ENCODE measurements at places on chromosomes 7 and 10. TPM values are rescaled to one million over a fixed set of nuclear protein-coding genes. Genes with fewer than 3 reads are reported as not detected.

DNA sequence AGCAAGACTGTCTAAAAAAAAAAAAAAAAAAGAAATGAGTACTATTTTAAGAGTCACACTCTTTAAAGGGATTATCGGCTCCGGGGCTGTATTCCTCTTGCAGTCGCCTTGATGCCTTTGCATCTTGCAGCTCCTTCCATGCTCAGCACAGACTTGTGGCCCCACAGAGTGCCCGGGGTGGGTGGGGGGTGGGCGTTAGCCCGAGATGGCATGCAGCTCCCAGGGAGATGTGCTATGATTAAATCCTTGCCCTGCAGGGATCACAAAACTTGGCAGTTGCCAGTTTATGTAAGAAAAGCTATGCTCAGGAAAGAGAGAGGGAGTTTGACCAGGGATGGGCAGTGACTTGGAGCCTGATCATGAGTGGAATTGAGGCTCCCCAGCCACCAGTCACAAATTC, 81.9 kb downstream of the CCDC3 start:
- DNase-seq: no peak

DNA sequence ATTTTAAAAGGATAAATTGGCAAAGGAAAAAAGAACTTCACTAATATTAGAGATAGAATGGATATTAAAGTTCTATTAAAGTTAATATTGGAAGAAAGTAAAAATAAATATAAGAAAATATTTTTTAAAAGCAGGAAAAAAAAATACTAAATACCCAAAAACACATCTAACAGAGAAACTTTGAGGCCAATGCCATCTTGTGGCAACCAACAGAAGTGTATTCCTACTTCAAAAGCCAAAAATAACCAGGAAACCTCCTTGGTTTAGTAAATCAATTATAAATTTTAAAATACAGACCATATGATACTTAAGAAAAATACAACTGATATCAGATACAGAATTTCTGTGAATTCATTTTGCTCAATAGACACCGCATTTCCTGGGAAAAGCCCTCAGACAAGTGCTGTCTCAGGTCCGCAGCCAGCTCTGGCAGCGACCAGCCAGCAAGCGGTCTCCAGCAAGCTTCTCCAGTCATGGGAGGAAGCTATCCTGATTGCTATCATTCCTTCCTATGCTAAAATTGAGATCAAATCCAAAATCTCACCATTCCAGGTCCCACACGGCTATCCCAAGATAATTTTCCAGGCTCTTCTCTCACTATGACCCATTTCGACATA, 65.3 kb downstream of the LMBR1 start:
- DNase-seq: no peak

ABCA13 gene
- polyA plus RNA-seq: not detected

DNA sequence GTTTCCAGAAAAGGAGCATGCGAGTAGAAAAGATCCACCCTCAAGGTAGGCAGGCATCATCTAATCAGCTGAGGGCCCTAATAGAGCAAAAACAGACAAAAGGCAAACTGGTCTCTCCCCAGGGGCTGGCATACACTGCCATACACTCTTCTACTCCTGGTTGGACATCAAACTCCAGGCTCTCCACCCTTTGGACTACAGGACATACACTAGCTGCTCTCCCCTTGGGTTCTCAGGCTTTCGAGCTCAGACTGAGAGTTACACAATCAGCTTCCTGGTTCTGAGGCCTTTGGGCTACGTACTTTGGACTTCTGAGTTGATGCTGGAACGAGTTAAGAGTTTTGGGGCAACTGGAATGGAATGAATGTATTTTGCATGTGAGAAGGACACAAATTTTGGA, 50.9 kb upstream of the TM9SF3 start:
- DNase-seq: no peak

GRCh38 chr7:129780974-129781927, 169.7 kb downstream of the NRF1 start:
- DNase-seq: peak; percentile 48

- DNase-seq: no peak
Observed at GRCh38 chr10:31761156-31761555, 167.5 kb downstream of the ARHGAP12 start.

DNA sequence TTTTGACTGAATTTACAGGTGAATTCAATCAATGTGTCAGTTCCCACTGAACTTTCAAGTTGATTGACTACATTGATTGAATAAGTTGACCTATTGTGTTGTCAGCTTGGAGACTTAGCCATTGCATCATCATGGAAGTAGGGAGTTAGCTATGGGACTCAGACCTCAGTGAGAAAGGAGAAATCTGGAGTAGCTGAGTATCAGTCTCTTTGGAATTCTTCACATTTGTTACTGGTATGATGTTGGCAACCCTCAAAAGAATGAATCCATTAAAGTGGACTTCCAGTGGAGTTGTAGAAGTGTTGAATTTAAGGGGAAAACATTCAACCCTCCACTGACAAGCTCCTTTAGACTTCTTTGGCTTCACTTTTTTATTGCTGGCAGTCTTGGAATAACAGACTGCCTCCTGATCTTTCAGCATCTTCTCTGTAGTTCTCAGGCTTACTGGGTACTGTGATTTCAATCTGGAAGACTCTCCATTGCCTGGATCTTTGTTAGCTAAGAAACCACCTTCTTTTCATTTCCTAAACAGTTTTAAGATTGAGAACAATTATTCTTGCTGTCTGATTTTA, 160.3 kb upstream of the NRP1 start:
- DNase-seq: no peak

- DNase-seq: no peak
Observed at GRCh38 chr7:92769394-92769699, 67.0 kb downstream of the CDK6 start.

GRCh38 chr7:30968294-30968693, 4.5 kb downstream of the GHRHR start:
- no peak for DNase-seq

- no peak for DNase-seq
Observed at GRCh38 chr10:16643502-16643901, 121.8 kb upstream of the C1QL3 start.

DNA sequence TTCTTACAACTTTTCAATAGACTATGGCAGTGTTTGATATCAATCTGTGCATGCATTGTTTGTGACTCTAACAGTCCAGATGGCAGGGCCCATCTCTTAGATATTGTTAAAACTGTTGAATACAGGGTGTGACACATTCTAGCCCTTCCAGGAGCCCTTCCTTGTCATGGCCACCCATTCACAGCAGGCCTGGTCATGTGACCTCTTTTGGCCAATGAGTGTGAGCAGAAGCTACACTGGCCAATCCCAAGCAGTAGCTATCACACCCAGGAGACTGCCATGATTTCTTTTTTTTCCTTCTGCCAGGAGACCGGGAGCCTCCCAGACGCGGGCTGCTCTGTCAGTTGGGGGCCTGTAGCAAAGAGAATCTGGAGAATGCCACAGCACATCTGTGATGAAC, 655.4 kb upstream of the MKI67 start:
- no peak for DNase-seq

- DNase-seq: peak; percentile 7
Observed at GRCh38 chr10:133123746-133124356, 36.1 kb downstream of the ADGRA1 start.

- DNase-seq: no peak
Observed at GRCh38 chr10:122656741-122657140, 42.9 kb downstream of the C10orf120 start.

- no peak for DNase-seq
Observed at GRCh38 chr10:80139265-80139664, 6.7 kb downstream of the PLAC9 start.

GRCh38 chr7:130385600-130386066, 5.3 kb downstream of the CPA1 start:
- DNase-seq: no peak

DNA sequence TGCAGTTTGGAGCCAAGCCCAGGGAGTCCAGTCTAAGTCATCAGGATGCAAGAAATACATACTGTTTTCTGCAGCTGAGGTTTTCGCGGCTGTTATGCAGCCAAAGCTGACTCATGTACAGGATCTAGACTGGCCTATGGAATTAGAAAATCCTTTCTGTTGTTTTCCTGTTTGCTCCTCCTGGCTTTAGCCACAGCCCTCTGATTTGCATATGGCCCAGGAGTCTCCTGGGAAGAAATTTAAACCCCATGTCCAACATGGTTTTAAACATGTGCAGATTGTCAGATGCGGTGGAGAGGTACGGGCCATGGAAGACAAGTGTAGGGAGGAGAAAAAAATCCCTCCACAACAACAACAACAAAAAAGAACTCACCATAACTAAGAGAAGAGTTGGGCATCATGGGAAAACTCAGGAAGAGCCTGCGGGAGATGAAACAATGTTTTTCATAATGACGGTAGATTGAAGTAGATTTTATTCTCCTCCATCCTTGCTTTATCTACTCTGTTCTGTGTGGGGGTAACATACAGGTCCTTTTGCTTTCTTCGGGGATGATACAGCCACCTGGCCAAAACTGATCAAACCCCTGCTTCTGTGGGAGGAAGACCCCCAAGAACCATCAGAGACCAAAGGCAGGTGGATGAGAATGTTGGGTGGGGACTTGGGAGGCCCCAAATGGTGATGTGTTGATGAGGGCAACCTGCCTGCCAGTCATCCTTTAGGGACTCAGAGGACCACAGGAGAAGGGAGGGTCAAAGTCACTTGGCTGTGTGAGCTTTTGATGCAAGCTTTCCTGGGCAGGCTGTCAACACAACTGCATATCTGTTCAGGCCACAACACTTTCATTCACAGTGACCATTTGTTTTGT, 29.8 kb upstream of the GNA12 start:
- DNase-seq: no peak

DNA sequence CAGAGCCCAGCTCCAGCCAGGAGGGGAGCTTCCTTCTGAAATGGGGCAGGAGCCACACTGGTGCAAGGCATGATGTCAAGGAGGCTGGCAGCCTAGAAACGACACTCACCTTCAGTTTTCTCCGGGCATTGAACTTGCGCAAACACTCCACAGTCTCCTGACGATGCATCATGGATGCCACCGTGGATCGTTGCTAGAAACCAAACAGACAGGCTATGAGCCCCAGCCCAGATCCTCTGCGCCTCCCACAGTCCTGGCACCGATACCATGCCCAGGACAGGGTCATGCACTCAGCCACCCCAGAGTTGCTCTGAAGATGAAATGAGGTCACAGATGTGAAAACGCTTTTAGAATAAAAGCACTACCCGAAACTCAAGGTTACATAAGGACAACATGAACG, 31.0 kb upstream of the NDST2 start:
- no peak for DNase-seq

SKIDA1 gene
- 0.88 TPM for polyA plus RNA-seq

DNA sequence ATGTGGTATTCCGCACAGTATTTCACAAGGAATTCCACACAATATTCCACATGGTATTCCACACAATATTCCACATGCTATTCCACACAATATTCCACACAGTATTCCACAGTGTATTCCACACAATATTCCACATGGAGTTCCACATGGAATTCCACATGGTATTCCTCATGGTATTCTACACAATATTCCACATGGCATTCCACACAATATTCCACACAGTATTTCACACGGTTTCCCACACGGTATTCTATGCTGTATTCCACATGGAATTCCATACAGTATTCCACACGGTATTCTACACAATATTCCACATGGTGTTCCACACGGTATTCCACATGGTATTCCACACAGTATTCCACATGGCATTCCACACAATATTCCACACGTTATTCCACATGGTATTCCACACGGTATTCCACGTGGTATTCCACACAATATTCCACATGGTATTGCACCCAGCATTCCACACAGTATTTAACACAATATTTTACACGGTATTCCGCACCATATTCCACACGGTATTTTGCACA, 137.3 kb upstream of the CHST15 start:
- no peak for DNase-seq

MMP21 gene
- polyA plus RNA-seq: 0.20 TPM

GRCh38 chr10:117204316-117204715, 7.0 kb downstream of the KCNK18 start:
- no peak for DNase-seq

DNA sequence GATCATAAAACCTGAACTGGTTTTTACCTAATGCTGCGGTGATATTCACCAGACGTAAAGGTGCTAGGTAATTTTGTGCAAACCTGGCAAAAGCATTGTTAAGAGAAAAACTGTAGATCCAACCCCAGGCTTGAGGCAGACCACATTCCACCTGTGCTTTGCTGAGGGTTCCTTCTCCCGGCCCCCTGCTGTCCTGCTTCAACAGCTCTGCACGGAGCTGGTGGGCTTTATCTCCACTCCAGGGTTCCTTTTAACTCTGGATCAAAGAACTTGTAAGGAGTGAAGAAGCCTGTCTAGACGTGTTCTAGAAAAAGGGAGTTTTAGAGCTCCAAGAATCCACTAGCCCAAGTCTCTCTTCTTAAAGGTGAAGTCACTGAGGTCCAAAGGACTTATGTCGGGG, 87.5 kb upstream of the NMT2 start:
- DNase-seq: no peak

DNA sequence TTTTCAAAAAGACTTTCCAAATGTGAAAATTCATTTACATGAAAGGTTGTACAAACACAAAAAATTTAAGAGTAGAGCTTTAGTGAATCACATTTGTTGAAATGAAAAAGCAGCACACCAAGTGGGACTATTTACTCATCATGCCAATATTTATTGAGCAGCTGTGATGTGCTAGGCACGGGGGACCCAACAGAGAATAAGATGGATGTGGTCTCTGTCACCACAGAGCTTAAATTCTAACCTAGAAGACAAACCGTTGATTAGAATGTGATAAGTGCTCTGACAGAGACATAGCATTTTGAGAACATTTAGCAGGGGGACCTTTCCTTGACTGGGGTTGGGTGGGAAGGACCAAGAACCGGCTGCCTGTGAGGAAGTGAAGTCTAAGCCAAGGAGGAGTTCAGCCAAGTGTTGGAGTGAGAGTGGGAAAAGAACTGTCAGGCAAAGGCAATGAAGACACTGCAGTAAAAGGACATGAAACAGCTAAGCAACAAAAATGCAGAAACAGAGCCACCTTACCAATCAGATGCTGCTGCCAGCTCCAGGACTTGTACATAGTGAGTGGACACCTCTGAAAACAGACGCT, 19.1 kb downstream of the ADAM12 start:
- no peak for DNase-seq

DNA sequence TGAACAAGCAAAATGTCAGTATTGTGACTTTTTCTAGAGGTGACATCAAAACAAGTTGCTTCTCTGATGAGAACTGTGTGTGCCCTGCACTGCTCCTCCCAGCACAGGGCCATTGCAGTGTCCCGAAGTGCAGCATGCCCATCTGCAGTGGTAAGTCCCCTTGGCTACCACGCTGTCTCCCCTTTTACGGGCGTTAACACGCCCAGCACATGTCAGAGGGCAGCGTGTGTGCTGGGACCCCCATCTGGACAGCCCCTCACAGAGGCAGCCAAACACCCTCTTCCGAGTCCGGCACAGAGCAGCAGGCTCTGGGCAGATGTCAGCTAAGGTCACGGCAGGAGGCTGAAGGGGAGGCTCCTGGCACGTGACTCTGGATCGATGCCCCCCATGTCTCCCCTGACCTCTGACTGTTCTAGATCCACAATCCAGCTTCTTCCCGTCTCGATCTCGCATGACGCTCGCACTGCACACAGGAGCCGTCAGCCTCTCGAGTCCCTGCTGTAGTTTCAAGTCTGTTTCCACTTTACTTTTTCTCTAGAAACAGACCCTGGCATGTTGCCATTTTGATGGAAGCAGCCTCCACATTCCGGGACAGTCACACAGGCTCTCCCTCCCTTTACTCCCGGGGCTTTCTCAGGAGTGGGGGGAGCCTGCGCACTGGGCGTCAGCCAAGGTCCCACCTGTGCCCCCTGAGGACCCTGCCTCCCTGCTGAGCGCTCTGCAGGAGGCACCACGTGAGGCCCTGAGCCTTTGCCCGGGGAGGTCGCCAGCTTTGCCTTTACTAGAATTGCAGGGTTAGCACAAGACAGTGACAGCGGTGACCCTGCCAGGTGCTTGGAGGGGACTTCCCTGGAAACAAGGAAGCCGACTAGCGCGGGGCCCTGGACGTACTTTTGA, 133.8 kb downstream of the TCERG1L start:
- peak; percentile 23 for DNase-seq

- no peak for DNase-seq
Observed at GRCh38 chr10:85060944-85061343, 732.6 kb downstream of the CCSER2 start.

Data from right cardiac atrium (tissue), 5 donors.